Right renal pelvis (tissue), 4 donors: ENCODE measurements at places on chromosomes 7 and 10. TPM values are rescaled to one million over a fixed set of nuclear protein-coding genes. Genes with fewer than 3 reads are reported as not detected.

DNA sequence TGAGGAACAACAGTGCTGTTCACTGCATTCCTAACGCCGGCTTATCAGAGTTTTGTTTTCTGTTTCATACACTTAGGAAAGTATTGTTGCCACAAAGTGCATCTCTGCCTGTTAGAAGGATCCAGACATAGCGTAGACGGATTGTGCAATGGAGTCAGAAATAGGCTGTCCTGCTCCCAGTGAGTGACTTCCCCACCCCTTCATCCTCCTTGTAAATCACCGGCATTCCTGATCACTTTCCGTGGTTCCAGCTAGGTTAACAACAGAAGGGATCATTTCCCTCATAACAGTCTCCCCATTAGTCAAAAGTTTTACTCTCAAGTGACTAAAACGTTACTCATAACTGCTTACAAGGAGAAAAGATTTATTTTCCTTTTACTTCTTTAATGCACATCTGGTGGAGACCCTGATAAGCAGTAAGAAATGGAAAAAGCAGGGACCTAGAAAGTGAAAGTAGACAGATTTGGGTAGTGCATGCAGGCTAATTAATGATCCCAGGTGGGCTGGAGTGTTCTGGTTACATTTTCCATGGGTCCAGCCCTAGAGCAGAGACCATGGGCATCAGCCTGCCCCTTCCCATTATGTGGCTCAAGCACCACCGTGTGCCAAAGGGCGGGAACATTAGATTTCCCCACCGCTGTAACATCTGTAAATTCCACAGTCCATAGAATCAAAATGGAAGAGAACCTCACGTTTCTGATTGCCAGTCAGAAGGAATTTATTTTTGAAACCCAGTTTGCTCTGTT, 395.1 kb upstream of the GALNT17 start:
- no peak for DNase-seq

DNA sequence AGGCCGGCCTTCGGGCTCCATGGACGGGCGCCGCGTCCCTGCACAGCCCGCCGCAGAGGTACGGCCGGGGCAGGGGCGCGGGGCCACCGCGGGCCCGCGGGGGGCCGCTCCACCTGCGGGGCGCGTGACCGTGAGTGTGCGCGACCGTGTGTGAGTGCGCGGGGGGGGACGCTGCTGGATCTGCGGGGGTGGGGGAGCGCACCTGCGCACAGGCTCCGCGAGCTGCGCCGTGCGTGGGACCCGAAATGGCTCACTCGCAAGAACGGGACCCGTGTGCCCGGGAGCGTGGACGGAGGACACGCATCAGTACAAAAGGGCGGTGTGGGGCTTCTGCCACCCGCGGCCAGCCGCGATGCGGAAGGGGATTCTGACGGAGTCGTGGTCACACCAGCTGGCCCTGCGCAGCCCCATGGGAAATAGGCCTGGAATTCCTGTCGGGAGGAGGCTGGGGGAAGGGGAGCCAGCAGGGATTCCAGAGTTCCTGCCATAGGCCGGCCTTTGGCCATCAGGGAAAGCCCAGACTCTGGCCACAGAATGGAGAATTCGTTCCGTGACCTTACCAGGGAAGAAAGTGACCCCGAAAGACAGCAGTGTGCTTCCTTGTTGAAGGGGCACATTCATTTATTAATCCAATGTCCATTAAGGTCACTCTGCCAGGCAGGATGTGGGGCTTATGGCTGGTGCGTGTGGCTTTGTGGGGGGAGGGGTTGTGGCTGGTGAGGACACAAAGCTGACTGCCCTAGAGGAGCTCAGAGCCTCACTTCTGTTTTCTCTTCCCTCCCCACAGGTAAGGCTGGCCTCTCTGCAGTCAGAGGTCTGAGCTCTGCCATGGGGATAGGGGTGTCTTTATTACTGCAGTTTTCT, 494 bp downstream of the REPIN1 start:
- DNase-seq, result peak; percentile 65

GRCh38 chr10:73480158-73480557, 15.7 kb downstream of the PPP3CB start:
- no peak for DNase-seq

DNA sequence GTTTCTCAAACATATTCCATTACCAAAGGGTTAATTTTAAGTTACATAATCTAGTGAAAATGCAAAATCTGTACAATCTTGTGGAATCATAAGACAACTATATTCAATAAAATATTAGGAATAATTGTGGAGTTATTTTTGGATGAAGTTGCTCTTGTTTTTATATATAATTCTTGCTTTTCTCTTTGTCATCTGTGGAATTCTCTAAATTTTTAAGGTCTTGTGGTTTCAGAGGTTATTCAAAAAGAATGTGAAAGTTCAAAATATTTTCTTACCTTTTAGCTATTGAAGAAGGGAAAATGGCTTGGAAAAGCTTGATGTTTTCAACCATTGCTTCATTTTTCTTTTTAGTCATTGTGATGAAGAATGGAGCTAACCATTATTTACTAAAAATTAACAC, 552.1 kb downstream of the TFEC start:
- DNase-seq, result no peak

GRCh38 chr10:79559726-79560125, 481 bp downstream of the SFTPA2 start:
- DNase-seq, result no peak

- DNase-seq, result no peak
Measured at GRCh38 chr7:42567051-42567450, 330.0 kb upstream of the GLI3 start.

- DNase-seq, result no peak
Measured at GRCh38 chr7:79434867-79435266, 18.6 kb downstream of the MAGI2 start.

DNA sequence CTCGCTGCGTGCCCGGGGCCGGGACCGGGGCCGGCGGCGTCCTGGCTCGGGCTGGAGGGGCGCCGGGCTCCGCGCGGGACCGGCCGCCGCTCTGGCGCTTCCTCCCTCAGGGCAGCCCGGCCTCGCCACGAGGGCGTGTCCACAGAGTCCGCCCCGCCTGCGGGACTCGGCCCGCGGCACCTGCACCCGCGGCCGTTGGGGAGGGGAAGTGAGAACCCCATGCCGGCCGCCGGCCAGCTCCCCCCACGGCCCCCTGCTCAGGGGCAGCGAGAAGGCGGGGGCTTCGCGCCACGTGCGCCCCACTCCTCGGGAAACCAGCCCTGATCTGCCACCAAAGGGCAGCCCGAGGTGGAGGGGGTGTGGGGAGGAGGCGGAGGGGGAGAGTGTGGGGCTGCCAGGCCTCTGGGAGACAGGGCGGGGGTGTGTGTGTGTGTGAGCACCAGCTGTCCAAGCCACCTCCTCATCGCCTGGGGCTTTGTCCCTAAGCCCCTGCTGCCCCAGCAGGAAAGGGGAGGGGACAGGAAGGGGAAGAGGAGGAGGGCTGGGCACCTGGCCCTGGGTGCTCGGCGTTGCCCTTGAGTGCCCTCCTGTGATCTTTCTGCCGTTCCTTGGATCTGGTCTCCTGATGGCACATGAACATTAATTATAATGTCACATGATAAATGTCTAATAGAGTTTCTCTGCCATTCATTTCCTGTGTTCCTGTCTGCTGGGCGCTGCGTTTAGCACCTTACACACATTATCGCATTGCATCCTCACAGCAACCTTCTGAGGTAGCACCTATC, at the start of gene PIK3AP1:
Gene PIK3AP1, minus strand, starts transcription at position 93 of the 785 bp plus-strand sequence. CDS start 120 bp downstream, outside the sequence.
- DNase-seq, result no peak

RNF32 gene
- 3.0 TPM for polyA plus RNA-seq

AKR1E2 gene
- polyA plus RNA-seq, result 7.4 TPM

GALNT17 gene
- polyA plus RNA-seq, result 6.0 TPM
